ENCODE measurements at places on chromosomes 4 and X.

GRCh38 chrX:45807572-45808425, 607.1 kb upstream of the DIPK2B start:
- DNase-seq, result no peak

GRCh38 chr4:137707626-137708025, 175.3 kb upstream of the PCDH18 start:
- DNase-seq, result no peak

DNA sequence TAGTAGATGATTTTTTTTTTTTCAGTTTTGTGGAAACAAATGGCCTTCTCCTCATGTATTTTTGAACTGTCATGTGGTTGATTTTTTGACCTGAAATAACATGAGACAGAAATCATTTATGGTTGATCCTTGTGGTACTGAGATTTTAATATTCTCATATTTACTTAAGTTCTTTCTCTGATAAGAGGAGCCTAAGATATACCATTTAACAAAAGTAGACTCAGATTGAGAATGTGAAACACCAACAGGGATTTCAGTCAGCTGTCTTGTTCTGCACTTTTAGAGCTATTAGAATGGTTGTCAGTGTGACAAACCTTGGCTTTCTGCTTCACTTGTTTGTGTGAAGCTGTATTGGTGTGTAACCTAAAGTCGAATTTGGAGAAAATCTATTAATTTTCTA, 575.7 kb downstream of the SPOCK3 start:
- DNase-seq, result no peak

GRCh38 chrX:13377550-13377934, 57.7 kb upstream of the ATXN3L start:
- DNase-seq, result peak; percentile 89

DNA sequence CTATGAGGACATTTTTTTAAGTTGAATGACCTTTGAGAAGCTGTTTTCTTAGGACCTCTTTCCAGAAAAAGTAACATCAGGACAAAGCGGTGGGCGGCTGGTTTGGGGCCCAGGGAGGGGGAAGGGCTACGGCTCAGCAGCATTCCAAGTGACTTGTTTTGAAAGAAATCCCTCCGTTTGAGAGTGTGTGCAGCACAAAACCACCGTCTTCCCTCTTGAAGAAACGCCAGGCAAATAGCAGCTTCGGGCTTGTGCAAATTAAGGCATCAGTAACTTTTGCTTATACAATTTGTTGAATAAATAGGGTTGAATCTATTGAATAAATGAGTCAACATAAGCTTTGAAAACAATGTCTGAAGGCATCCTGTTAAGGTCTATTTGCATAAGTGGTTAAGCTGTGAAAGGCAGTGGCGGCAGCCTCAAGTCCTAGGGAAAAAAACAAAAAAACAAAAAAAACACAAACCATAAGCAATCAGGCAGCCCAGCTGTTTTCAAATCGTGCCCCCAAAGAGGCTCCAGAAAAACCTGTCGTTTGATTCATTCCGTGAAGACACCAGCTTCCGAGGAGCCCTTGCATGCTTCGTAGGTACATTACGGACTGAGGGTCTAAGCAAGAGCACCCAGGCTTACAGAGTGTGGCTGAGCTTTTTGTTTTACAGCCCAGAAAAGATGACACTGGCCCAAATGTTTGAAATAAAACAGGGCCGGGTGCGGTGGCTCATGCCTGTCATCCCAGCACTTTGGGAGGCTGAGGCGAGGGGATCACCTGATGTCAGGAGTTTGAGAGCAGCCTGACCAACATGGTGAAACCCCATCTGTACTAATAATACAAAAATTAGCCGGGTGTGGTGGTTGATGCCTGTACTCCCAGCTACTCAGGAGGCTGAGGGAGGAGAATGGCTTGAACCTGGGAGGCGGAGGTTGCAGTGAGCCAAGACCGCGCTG, 103.7 kb downstream of the CRLF2 start:
- no peak for DNase-seq

- no peak for DNase-seq
Observed at GRCh38 chrX:13128104-13128503, 83.7 kb upstream of the FAM9C start.

GRCh38 chrX:51867626-51868025, 25.8 kb upstream of the MAGED1 start:
- no peak for DNase-seq

DNA sequence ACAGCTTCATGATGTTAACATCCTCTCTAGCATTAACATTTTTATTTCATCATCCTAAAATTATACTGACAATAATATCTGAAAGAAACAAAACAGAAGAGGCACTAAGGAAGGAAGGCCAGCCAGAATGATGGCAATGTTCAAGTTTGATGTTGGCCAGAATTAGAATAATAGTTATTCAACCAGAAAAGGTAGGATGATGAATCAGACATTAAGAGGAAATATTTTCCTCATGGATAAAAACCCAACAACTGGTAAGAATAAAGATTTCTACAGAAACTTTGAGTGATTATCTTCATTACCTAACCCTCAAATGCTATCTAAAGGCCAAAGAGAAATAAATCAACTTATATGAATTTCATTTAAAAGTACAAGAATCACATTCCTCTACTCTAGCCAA, 105.2 kb downstream of the PDE5A start:
- no peak for DNase-seq

Measured in G401 (cell line).